Spleen (tissue), 13 donors: ENCODE measurements at places on chromosomes 5 and 9.

DNA sequence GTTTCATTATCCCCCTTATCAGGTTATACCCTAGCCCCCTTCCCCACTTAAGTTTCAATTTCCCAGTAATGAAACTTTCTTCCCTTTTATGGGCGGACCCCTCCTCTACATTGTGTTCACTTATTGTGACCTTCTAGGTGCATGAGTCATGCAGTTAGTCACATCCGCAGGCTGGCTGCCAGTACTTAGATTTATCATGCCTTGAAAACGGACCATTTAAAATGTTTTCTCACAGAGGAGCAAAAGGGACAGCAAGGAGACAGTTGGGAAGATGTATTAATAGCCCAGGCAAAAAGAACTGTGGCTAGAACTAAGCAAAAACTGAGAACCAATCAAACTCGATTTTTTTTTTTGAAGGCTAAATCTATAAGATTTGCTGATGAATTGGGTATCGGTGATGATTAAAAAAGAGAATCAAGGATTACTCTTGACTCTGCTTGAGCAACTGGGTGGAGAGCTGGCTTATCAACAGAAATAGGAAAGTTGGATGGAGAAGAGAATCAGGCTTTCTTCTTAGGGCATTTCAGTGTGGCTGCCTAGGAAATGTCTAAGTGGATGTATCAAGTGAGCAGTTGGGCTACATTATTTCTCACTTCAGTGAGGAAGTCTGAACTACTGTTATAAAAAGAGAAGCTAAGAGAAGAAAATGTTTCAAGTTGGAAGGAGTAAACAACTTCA is 615.0 kb downstream of the HINT1 start:
- no peak for DNase-seq

DNA sequence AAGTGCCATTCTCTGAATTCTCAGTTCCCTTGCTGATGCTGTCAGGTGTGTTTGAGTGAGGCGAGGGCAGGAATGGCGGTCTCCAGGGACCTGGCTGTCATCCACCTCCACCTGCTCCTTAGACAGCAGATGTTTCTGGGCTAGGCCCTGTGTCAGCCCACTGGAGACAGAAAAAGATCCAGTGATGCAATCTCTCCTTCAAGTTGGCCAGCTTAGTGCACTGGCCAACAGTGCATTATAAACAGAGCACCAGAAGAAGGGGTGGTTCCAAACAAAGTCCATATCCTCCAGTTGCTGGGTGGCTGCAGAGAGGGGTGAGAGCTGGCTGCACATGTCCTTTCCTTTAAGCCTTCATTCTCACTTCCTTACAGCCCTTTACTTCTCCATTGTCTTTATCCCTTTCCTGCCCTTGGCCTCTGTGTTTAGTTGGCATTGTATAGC is 26.5 kb downstream of the NANS start:
- DNase-seq = no peak

DNA sequence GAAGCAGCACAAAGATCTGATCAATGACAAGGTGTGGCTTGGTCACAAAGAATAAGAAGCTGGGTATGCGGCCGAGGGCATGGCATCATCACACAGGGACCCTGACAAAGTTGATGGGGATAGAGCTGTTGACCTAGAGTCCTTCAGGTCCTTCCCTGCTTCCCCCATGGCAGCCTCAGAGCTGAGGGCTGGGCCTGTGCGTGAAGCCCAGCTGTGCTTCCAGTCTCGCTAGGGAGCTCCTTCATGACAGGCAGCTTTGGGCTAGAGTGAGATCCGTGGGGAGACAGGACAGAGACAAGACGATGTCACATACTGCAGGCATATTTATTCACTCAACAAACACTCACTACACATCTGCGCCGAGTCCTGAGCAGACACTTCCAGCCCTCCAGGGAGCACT is 56.4 kb upstream of the NEURL1B start:
- DNase-seq = no peak

GRCh38 chr5:17005107-17005828 is 69.2 kb upstream of the MYO10 start:
- DNase-seq = no peak

DNA sequence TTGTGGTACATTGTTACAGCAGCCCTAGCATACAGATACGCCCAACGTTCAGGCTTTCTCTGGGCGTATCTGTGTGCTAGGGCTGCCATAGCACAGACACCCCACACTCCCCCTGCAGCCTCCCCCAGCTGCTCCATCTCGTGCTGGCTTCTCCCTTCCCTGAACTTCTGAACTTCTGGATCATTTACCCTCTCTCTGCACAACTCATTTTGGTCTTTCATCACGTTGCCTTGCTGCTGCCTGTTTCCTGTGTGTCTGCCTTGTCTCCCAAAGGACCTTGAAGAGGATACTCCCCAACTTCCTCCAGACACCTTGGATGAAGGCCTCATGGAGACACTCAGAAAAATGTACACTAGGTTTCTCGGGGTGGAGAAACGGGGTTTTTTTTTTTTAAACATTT is 37.3 kb downstream of the SLIT3 start:
- DNase-seq = no peak

GRCh38 chr5:175230299-175230698 is 213.7 kb downstream of the DRD1 start:
- no peak for DNase-seq

GRCh38 chr5:107518190-107518589 is 152.5 kb downstream of the EFNA5 start:
- DNase-seq = no peak

GRCh38 chr9:362561-363273 is 148.1 kb downstream of the DOCK8 start:
- no peak for DNase-seq

DNA sequence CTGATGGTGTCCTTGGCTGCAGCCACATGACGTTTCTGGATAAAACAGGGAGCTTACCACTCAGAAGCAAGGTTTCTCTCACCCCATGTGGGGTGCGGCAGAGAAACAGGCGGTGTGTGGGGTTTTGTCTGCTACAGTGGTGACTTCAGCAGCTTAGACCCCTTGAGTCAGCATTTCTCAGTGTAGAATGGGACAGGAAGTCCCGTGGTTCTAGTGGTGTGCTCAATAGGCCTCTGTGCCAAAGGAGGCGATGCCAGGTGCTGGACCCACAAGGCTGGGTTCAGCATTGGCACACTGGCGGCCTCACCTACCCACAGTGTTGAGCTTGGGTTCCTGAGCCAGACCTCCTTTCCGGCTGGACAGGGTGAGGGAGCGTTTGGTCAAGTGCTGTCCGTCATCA is 125.2 kb upstream of the SMIM23 start:
- no peak for DNase-seq

GRCh38 chr5:143653256-143653655 is 158.7 kb upstream of the HMHB1 start:
- no peak for DNase-seq

DNA sequence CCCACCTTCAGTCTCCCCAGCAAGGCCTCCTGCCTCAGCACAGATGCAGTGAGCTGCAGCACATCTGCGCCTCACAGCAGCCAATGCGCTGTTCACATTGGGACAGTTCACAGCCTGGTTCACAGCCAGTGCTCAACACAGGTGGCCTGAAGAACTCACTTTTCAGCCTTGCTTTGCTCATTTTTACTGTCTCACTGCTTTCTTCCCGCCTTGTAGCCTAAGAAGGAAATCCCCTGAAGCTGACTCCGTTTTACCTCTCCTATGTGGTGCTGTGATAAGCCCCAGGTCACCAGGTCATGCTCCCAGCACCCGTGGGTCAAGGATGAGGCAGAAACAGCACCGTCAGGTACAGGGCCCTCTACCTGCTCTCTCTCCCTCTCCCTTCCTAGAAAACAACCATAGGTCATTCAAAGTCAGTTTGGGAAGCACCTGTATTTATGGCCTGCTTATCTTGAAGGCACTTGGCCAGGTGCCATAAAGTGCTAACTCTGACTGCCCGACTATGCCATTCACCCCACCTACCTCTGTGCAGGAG is 1.1 kb downstream of the GCNT4 start:
- peak; percentile 56 for DNase-seq

DNA sequence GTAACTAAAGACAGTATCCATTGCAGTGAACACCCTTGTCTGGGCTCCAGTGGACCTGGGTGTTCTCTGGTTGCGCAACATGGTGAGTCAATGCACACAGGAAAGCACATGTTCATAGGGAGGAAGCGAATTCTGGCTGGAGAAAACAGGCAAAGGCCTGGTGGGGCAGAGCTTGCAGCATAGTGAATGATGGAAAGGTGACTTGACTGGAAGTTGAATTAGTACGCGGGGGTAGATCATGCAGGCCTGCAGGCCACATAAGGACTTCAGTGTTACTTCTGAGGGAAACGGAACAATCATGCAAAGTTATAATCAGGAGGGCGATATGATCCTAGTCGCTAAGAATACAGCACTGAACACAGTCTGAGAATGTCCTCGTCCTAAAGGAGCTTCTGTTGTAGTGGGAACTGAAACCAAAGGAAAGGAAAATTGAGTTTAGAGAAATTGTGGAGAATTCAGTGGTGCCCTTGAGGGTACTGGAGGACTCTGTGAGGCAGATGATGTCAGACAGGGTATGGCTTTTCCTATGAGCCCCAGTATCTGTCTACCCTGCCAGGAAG is 71.9 kb upstream of the RANBP3L start:
- DNase-seq = no peak

GRCh38 chr9:479971-480350 is 265.3 kb downstream of the DOCK8 start:
- no peak for DNase-seq

GRCh38 chr5:41193456-41194205 is 19.7 kb downstream of the C6 start:
- DNase-seq = peak; percentile 77

DNA sequence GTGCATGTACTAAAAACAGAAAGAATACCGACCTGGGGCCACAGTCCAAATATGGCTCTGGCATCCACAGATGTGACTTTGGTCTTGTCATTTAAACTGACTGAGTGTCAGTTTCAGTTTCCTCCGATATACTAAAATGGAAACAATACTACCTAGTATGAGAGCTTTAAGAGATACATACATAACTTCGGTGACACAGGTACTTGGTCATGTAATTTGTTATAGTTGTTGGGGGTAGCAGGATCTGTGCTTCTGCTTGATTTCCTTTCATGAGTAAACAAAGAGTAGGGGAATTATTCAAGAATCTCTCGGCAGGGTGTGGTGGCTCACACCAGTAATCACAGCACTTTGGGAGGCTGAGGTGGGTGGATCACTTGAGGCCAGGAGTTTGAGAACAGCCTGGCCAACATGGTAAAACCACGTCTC is 32.1 kb downstream of the MTMR12 start:
- no peak for DNase-seq

DNA sequence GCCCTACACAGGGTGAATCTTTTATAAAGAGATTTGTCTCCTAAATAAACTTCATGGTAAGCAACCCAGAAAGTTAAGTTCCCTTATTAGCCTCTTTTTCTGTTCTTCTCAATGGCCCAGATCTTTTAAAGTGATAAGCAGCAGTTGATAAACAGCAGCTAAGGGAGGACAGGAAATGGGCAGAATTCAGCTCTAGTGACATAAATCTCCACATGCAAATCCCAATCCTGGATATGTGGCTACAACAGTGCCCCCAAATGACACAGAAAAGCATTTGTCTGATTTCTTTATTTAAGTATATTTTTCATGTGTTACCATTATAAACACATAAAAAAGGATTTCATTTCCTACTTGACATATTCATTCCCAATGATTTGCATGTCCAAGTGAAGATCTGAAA is 199.0 kb downstream of the DTWD2 start:
- no peak for DNase-seq

GRCh38 chr9:93305497-93306020 is 121.6 kb downstream of the WNK2 start:
- DNase-seq = peak; percentile 72

DNA sequence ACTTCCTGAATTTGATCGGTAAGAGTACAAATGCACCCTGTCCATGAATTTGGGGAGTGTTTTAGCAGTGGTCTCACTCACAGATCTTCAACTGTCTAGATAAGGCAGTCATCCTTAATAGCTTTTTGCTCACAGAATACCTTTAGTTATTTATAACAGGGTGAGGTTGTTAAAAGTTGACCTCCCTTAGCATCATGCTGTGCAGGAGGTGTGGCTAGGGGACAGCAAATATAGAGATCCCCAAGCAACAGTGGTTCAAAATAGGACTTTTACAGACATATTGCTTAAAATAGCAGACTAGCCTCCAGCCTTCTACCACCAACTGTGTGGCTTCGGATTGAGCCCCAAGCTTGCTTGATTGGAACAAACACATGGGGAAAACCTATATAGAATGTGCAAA is 724.4 kb downstream of the TLE1 start:
- DNase-seq = no peak

DNA sequence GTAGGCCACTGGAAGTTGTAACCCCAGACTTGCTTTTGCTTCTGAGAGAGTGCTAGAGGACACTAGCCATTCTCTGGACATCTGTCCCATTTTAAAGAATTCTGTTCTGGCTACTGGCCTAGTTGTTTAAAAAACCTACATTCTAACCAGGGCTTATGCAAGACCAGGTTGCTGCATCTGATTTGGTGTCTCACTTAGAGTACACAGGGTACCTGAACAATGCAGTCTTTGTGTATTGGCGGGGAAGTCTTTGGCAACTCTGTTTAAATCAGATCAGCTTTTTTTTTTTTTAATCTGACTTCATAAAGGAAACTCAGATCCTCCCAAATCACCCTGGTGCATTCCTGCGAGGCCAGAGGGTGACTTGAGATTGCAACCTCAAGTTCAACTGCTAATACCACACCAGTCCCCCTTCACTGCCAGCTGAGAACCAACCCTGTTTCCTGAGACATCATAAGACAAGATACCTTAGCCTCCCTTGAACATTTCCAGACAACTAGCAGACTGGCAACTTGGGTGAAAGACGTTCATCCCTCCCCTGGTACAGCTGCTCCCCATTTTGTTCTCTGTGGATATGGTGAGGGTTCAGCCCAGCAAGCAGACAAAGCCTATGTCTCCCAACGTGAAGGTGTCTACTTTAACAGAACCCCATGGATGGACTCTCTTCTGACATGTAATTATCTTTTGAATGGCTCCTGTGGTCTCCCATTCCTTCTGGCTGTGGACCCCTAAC is 27.0 kb downstream of the SKP1 start:
- peak; percentile 27 for DNase-seq

- peak; percentile 85 for DNase-seq
These were observed 683 bp downstream of the DBN1 start for GRCh38 chr5:177472460-177473442.

DNA sequence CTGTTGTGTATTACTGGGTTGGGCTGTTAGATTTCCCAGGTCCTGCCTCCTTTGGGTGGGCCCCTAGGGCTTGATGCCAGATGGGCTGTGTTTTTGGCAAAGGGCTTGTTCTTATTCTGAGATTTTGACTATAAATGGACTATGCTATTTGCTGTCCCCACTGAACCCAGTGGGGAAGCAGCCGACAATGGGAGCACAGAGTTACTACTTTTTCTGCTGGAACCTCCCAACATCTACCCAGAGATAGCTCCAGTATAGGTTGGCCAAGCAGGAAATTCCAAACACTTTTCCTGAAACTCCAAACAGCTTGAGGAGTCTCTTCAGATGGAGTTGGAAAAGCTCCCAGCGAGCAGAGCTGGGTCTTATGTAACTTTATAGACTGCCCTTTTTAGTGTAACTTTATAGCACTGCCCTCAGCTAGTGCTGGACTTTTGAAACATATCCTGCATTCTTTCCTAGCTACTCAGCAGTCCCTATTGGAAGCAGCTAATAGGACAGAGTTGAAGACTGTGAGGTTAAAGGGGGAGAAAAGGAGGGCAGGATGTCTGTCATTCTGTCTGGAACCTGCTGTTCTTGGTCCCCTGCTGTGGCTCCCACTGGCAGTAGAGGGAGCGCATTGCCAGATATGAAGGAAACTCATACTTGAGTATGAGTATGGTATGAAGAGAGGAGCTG is 21.0 kb downstream of the RUSC2 start:
- DNase-seq = no peak
